ENCODE measurements at places on chromosomes 16 and 17.

DNA sequence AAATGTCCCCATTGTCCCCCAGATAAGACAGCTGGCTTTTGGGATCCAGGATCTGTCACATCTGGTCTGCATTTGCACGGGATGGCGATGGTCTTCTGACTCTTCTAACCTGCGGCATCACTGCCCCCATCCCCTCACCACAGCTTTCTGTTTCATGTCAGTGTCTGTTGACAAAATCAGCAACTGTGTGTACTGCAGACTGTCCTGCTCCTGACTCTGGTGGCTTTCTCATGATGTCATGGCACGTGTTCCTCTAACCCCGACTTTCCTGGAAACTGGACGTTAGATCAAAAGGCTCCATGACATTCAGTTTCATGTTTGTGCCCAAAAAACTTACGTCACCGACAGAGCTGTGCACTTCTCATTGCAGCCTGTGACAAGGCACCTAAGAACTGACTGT, 30.1 kb upstream of the CPNE2 start:
- DNase-seq: no peak

- DNase-seq: no peak
Observed at GRCh38 chr17:44788139-44788538, 29.4 kb downstream of the ADAM11 start.

GRCh38 chr17:2028737-2029136, 1.2 kb upstream of the DPH1 start:
- no peak for DNase-seq

DNA sequence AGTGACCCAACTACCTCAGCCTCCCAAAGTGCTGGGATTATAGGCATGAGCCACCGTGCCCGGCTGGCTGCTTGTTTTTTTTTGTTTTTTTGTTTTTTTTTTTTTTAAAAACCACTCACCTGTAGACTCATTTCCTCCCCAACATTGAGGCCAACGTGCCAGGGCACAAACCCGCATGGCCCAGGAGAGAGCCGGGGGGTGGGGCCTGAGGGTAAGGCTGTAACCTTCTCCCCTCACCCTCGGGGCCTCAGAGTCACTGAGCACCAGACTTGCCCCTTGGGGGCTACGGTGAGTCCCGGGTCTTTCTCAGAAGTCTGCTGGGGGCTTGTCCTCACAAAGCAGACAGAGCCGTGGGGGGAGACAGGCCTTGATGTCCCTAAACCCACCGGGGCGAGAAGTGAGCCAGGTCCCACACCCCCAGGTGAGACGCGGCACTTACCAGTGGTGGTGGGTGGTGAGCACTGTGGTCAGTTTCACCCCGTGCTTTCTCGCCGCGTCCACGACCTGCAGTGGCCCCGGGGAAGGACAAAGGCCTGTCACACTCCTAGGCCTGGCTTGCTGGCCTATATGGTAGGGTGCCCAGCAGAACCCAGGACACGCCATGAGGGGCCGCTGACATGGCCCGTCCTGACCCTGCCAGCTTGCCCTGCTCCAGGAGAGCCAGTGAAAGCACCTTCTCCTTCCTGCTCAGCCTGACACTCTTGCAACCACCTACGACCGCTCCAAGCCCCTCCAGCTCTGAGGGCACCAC, 4.6 kb downstream of the HAGH start:
- no peak for DNase-seq

DNA sequence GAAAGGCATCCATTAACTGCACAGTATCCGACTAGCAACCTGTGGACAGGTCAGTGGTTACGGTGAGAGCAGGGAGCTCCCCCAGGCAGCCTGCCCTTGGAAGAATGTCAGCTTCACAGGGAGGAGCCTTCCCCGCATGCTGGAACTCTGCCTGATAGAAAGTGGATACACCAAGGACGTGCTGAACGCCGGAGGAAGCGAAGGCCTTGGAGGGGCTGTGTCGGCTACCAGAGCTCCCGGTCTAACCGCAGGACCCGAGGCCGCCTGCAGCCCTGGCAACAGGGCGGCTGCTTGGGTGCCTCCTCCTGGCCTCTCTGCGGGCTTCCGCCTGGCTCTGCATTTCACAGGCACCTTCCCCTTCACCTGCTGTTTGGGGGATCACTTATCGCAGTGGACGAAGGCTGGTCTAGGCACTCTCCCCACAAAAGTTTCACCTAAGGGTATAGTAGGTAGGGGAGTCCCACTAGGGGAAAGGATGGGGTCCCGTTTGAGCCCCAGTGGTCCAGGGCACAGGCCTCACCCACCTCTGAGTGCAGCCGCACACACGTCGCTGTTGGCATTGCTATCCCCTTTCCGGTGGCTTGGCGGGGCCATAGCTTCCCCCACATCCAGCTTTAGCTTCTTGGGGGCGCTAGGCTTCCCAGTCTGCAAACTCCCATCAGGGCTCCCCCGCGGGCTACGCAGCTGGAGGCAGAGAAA, 29.8 kb downstream of the PELP1 start:
- DNase-seq: no peak
